Dermis microvascular lymphatic vessel endothelial cell (primary cell): ENCODE measurements at places on chromosomes 4 and X.

DNA sequence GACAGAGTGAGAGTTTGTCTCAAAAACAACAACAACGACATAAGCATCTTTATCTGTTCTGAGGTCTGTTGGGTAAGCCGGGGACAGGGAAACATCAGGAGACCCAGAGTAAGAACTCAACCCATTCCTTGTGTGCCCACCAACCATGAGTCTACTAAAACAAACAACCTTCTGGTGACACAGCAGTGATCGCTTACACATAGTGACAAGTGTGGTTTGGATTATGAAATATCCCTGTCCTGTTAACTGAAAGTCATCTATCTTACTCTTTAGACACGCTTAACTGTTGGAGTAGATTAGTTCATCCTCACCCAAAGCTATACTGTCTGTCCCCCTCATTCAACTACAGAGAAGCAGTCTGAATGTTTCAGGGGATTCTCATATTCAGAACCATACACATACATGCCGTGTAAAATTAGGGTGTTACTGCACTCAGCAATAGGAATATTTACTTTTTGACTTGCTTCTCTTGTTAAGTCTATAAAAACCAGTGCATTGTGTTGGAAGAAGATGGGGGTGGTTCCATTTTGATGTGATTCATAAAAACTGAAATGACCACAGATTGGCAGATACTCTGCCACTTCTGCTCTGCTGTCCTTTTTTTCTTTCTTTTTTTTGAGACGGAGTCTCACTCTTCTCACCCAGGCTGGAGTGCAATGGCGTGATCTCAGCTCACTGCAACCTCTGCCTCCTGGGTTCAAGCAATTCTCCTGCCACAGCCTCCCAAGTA lies 27.4 kb downstream of the PHKA2 start:
- no peak for DNase-seq

DNA sequence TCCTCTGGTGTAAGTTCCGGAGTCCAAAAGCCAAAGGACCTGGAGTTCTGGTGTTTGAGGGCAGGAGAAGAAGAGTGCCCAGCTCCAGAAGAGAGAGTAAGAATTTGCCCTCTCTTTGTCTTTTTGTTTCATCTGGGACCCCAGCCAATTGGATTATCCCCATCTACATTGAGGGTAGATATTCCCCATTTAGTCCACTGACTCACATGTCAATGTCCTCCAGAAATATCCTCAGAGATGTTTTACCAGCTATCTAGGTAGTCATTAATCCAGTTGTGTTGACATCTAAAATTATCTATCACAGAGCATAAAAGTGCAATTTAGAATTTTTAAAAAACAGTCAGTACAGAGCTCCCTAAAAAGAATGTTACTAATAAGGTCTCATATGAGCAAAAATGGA lies 132.9 kb upstream of the TMEM47 start:
- DNase-seq, result no peak

DNA sequence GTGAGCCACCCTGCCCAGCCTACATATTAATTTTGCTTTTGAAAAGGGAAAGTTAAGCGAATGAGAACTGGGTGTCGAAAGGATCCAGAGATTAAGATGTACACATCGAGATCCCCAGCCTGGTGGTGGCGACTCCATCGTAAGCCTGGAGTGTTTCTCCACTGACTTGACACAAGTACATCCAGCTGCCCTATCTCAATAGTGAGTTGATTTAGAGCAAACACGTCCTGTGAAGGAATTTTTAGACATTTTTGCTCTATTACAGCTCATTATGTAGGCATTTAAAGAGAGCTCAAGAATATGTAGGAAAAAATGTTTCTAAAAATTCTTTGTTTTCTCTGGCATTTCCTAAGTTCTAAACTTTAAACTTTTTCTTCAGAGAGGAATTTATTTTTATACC lies 11.7 kb upstream of the CLDN34 start:
- DNase-seq, result no peak

DNA sequence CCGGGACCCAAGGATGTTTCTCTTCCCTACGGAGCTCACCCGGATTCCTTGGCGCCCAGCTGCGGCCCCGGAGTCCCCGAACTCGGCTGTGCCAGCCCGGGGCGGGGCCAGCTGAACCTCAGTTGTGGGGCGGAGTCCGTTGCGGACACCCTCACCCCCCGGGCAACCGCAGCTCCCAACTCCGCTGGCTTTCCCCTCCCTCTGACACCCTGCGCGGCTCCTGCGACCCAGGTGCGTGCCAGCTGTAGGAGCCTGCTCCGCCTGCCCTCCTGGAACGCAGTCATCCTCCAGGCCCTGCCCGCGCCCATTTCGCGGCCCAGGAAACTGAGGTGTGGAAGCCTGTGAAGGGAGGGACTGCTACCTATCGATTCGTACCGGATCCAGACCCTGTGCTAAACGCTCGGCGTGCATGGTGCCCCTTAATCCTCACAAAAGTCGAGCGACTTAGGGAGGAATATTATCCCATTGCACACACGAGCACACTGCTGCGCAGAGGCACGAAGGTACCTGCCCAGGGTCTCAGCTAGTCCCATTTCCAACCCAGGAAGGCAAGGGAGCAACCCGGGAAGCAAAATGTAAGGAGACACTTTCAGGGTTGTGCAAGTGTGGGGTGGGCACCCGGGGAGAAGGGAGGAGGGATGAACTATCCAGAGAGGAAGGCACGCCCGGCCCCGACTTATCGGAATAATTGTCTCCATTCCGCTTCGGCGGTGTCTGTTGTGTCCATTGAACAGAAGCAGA lies 12.3 kb downstream of the MSX1 start:
- DNase-seq, result no peak

GRCh38 chrX:13899607-13900006 lies 82.7 kb upstream of the GPM6B start:
- DNase-seq, result peak; percentile 1

DNA sequence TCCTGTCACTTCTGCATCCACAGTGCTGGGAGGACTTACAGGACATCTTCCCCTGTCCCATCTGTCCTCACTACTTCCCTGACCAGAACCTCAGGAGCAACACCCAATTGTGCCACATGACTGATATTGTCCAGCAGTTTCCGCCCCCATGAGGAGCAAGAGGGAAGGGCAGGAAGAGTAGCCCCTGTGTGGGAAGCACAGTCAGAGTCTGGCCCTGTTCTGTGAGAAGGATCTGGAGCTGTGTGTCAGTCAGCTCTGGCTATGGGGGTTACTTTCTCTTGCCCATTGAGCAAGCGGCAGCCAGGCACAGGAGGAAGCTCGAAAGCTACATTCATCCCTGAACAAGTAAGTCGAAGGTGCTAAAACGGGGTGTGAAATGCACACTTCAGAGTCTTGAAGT lies 14.8 kb upstream of the TRIM60 start:
- DNase-seq, result no peak

- no peak for DNase-seq
These were observed 25.7 kb upstream of the HS6ST2 start for GRCh38 chrX:132984058-132984650.

DNA sequence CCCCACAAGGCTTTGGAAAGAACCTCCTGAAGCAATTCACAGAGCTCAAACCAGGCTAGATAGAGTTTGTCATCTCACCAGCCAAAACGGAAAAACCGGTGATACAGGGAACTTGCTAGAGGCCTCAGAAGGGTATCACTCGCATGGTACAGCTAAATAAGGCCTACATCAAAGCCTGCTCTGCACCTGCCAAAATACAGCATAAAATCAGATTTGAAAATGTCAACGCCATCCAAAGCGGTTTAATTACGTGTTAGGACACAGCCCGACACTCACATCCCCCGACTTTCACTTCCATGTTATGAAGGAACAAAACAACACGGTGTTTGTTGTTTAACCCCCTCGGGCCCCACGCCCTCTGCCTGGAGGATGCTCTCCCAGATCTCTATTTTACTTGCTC lies 65.0 kb downstream of the MAPK10 start:
- DNase-seq, result no peak

GRCh38 chr4:153083447-153083947 lies 120.7 kb upstream of the TRIM2 start:
- DNase-seq, result peak; percentile 74

- no peak for DNase-seq
These were observed 148.7 kb upstream of the PTCHD1 start for GRCh38 chrX:23185951-23186350.

DNA sequence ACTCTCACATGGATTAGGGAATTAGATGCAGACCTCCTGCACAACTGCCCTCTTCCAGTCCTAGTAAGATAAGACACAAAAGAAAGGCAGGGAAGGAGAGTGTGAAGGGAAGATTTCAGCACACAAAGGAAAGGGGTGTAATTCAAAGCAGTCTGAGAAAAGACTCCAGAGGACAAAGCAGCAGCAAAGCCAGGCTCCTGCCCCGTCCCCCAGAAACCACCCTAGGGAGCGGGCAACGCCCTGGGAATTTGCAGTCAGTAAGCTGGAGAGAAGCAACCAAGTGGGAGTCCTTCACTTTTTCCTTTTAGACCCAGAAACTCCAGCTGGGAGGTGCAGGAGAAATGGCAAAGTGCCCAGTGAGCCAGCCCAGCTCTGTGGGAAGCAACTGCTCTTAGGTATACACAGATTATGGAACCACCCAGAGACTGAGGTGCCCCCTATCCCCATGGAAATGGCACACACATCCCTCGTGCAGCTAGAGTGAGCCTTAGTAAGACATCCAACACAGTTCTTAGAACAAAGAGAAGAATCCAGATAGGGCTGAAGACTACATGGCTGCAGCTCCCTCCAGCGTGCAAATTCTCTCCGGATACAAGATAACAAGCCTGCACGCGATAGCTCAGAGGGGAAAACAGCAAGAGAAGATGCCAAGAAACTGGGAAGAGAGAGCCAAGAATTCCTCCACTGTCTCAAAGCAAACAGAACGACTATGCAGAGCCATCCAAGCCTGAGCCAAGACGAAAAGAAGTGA lies 26.5 kb upstream of the IRAK1 start:
- DNase-seq, result peak; percentile 82

- no peak for DNase-seq
These were observed 114.3 kb upstream of the TEX13C start for GRCh38 chrX:125205133-125205917.

GRCh38 chr4:158597879-158598596 lies 73.6 kb downstream of the C4orf46 start:
- DNase-seq, result no peak

DNA sequence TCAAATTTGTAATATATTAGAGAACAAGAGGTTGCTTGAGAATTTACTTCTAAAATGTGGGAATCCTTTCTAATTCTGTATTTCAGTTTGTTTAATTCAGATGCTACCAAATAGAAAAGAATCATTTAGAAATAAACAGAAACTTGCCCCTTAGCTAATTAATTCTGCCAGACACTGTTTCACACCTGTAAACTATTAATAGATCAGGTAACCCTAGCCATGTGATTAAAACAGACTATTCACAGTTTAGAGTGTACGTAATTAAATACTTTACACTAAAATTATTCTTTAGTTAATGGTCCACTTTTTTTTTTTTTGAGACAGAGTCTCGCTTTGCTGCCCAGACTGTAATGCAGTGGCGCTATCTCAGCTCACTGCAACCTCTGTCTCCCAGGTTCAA lies 124.0 kb downstream of the PTPN13 start:
- no peak for DNase-seq

DNA sequence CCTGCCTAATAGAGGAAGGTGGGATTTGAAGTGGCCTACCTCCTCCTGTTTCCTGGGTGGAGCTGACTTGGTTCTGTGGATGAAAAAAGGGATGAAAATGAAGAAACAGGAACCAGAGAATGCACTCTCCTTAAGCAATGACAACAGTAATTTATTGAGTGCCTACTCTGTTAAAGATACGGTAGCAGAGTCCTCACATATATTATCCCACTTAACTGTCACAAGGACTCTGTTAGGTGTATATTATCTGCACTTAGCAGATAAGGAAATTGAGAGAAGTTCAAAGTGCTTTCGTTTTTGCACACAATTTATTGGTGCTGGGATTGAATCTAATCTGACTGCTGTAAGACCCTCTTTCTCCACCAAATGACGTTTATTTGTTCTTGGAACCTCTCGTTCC lies 301.2 kb downstream of the PACRGL start:
- no peak for DNase-seq

GRCh38 chrX:101429934-101430333 lies 21.9 kb downstream of the HNRNPH2 start:
- DNase-seq, result peak; percentile 19

- DNase-seq, result no peak
These were observed 33.4 kb downstream of the ACSL1 start for GRCh38 chr4:184792334-184792733.

GRCh38 chr4:74297539-74297938 lies 10.7 kb upstream of the EPGN start:
- no peak for DNase-seq

GRCh38 chr4:55921093-55921492 lies 27.7 kb upstream of the CEP135 start:
- peak; percentile 49 for DNase-seq

DNA sequence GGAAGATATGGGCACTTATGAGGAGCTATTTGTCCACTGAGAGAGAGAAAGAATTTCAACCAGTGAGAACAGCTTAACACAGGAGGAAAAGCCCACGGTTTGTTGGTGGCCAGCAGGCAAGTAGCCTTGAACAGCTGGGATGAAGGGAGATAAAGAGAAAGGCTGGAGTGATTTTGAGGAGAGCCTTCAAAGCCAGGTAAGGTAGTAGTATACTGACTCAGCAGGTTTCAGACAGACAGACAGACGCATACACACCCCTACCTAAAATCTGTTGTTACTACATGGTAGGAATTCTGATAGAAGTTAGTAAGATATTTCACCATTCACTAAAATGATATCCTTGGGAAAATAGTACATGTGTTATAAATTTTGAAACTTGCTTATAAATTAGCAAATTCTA lies 60.5 kb downstream of the SEC24D start:
- no peak for DNase-seq

GRCh38 chrX:100750883-100751282 lies 19.0 kb upstream of the SYTL4 start:
- no peak for DNase-seq

GRCh38 chrX:86845101-86845500 lies 672.5 kb upstream of the KLHL4 start:
- DNase-seq, result no peak

DNA sequence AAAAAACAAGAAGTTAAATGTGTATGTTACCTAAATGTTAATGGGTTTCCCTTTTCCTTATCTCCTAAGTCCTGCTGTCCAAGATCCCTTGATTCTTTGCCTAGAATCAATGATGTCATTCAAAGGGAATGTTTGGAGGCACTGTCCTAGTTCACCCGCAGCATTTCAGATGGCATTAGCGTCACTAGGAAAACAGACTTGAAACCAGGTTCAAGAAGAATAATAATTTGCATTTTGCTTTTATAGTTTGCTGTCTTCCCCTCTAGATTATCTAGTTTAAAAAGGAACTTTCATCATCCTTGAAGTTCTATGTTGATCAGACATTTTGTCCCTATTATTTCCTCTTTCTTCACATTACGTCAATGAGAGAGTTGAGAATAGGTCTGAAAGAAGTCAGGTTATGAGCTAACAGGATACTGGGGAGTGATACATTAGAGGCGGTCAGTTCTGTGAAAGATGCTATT lies 234.1 kb upstream of the PGRMC2 start:
- DNase-seq, result no peak

GRCh38 chr4:56674984-56675383 lies 6.1 kb downstream of the HOPX start:
- no peak for DNase-seq

DNA sequence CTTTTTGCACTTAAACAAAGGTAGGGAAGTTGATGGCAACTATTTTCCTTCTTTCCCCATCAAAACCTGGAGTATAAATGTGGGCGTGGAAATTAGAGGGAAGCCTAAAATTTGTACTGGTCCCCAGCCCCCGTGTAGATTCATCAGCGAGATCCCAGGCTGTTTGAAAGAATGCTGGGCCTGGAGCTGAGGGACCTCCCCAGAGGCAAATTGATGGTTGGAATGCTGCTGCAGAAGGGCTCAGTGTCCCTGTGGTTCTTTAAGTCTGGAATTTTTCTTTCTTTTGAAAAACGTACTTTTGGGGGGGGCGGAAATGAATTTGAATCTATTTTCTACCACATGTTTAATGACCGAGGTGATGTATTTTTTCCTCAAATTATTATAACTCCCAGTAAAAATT lies 197.2 kb downstream of the CBR4 start:
- DNase-seq, result no peak
